ENCODE measurements at places on chromosomes 12 and 14.

DNA sequence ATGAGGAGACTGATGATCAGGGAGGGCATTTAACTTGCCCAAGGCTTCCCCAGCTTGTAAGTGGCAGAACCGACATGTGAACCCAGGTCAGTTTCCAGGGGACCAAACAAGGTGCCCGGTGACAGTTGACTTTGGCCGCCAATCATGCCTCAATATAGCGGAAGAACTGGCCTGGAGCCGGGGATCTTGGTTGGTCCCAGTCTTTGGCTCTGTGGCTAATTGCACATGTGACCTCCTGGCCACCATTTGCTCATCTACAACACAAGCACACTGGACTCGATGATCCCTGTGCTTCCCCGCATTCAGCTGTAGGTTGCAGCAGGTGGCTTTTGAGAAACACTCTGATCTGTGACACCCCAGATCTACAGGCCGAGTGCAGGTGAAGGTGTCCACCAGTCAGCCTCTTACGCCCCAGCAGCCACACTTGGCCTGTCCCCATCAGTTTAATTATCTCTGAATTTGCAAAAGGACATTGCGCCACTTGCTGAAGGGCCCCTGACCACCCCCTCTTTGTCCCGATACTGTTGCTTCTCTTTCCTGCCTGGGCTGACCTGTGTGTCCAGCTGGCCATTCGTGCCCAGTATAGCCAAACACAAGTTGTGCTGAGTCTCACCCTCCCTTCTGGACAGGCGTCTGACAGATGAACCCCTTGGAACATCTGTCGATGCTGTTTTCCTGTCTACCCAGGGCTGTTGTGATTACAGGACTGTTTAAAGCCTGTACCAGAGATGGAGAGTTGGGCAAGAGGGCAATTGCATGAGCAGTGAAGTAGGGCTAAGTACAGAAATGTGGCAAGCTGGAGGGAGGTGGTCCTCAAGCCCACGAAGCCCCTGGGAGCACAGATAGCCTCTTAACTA is 14.1 kb downstream of the ACACB start:
- H3K4me3 ChIP-seq, result no peak overlapping the region
- H3K27me3 ChIP-seq, result no peaks in the 10 kb centered on the region
- H3K36me3 ChIP-seq, result no peaks in the 10 kb centered on the region
- DNase-seq, result no peak

DNA sequence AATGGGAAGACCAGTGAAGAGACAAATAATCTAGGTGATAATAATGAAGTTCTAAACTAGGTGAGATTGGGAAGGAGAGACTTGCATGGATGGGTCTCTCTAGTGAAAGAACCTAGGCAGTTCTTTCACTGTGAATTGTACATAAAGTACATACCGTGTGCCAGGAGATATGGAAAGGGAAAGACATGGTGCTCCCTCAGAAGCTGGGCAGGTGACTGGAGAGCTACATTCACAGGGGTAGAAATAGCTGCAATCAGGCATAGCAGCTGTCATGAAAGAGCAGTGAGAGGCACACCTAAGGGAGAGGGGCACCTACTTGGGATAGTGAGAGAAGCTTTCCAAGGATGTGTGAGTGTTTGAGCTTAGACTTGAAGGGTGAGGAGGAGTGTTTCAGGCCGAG is 9.3 kb downstream of the STK38L start:
- no peak for DNase-seq
- H3K4me1 ChIP-seq, result peaks cover 35% of the 10 kb centered on the region
- H3K4me3 ChIP-seq, result no peak overlapping the region
- H3K27ac ChIP-seq, result no peak overlapping the region
- H3K27me3 ChIP-seq, result no peaks in the 10 kb centered on the region

- no peaks in the 10 kb centered on the region for H3K36me3 ChIP-seq
- H3K27ac ChIP-seq, result no peak overlapping the region
- DNase-seq, result no peak
- no peaks in the 10 kb centered on the region for H3K27me3 ChIP-seq
- no peak overlapping the region for H3K4me3 ChIP-seq
Observed at GRCh38 chr14:92711976-92712653, 36.3 kb downstream of the LGMN start.

DNA sequence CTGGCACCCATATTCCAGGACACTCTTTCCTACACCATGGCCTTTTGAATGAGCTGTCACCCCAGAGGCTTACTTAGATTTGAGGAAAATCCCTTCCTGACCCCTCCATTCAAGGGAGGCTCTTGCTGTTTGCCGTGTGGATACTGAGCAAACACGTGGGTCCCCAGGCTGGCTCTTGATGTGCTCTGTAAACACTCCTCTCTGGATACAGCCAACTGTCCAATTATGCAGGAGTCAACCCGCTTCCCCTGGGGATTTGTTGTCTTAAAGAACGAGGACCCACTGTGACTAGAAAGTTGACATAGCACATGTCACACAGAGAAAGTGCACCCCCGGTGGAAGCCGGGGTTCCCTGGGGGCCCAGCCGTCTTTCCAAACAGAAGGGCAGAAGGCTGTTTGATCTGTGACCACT is 75.8 kb upstream of the CEP83 start:
- no peak for DNase-seq
- peaks cover 5% of the 10 kb centered on the region for H3K4me1 ChIP-seq
- no peak overlapping the region for H3K4me3 ChIP-seq
- H3K36me3 ChIP-seq, result no peaks in the 10 kb centered on the region
- H3K27ac ChIP-seq, result no peak overlapping the region

DNA sequence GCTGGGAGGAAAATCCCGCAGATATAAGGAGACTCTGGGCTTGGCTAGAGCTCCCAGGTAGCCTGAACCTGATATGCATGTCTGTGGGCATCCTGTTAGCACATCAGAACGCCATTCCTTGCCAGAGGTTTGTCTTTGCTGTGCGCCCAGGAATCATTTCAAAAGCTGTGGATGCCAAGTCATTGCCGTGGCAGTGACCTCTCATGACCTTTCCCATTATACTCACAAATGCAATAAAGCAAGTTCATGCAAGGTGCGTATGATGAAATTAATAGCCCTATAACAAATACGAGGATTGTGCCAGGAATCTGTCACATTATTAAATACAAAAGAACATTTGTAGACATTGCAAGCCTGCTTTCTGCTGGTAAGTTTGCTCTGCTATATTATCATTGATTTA is 229.1 kb upstream of the PELI2 start:
- no peak overlapping the region for H3K27ac ChIP-seq
- H3K36me3 ChIP-seq, result no peaks in the 10 kb centered on the region
- H3K4me1 ChIP-seq, result no peaks in the 10 kb centered on the region
- H3K4me3 ChIP-seq, result no peak overlapping the region

DNA sequence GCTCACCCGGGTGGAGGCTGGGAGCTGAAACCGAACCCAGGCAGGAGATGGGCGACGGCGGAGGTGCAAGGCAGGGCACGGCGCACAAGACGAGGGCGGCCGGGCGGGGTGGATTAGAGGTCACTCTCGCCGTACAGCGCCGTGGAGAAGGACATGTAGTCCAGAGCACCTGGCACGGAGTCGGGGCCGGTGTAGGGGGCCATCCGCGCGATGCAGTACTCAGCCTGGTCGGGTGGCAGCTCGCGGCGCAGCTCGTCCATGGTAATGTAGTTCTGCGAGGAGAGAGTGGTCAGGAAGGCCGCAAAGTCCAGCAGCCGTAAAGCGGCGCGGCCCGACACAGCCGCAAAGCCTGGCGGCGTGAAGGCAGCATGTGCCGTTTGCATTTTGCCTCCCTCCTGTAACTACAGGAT is 81.9 kb upstream of the ZFP36L1 start:
- H3K27ac ChIP-seq, result no peak overlapping the region
- H3K36me3 ChIP-seq, result peaks cover 20% of the 10 kb centered on the region
- no peak overlapping the region for H3K4me3 ChIP-seq
- no peak for DNase-seq

DNA sequence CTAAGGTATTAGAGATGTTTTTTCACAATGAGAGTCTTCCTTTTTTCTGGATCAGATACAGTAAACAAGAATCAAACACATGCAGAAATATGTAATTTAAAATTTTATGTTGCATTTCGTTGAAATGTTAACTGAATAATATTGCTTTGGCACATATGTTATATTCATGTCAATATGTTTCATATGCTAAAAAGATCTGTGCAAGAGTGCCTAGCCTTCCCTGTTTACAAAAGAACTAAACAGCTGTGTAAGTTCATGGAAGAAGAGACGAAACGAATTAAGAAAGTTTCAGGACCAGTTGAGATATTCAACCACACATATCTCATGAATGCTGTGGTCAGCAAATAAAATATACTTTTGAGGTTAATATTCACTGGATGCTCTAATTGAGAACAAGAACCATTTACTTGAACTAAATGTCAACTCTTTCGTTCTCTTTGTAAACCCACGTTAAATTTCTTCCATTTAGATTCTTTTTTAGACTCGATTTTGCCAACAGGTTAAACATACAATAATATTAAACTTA is 289.5 kb downstream of the FOXG1 start:
- H3K36me3 ChIP-seq, result no peaks in the 10 kb centered on the region
- no peak for DNase-seq
- H3K4me1 ChIP-seq, result no peaks in the 10 kb centered on the region
- no peaks in the 10 kb centered on the region for H3K27me3 ChIP-seq

DNA sequence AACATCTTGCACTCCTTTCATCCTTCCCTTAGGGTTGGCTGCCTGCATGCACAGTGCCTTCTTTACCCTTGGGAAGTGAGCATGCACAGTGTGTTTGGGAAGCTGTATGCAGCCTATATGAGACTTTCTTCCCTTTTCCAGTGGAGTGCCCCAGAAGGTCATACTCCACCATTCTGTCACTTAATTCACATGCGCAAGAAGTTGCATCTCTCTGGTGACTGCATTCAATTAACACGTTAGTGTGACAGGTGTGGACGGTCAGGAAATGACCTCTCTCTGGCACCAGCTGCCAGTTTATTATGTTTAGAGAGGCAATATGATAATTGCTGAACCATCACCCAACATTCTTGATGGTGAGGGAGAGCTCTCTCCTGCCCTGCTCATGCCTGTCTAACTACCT is 770.0 kb downstream of the FLRT2 start:
- no peak overlapping the region for H3K4me3 ChIP-seq
- no peaks in the 10 kb centered on the region for H3K27me3 ChIP-seq

DNA sequence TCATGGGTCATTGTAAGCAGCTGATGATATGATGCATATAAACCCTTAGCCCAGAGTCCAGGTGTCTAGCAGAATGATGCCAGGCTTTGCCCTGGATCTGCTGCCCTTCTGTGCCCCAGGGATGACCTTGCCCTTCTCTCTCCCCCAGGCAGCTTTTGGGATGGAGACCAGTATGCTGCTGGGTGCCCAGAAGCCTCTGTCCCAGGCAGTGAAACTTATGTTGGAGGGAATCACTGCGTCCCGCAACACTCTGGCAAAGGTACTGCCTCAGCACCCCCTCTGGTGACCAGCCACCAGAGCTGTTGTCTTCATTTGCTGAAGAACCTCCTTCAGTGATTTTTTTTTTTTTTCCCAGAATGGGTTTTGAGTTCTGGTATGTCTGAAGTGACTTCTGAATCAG is 23.3 kb downstream of the CYP46A1 start:
- no peak overlapping the region for H3K4me3 ChIP-seq
- H3K36me3 ChIP-seq, result peaks cover 10% of the 10 kb centered on the region
- H3K4me1 ChIP-seq, result no peaks in the 10 kb centered on the region
- peaks cover 4% of the 10 kb centered on the region for H3K27me3 ChIP-seq
